ENCODE measurements at places on chromosomes 1 and 21. TPM values are rescaled to one million over a fixed set of nuclear protein-coding genes. Genes with fewer than 3 reads are reported as not detected.

- peaks cover 1% of the 10 kb centered on the region for H3K36me3 ChIP-seq
- H3K4me3 ChIP-seq = no peak overlapping the region
- no peaks in the 10 kb centered on the region for H3K27me3 ChIP-seq
- no peak overlapping the region for H3K27ac ChIP-seq
- peaks cover 34% of the 10 kb centered on the region for H3K4me1 ChIP-seq
Observed at GRCh38 chr1:235933017-235933765, 66.5 kb upstream of the LYST start.

DNA sequence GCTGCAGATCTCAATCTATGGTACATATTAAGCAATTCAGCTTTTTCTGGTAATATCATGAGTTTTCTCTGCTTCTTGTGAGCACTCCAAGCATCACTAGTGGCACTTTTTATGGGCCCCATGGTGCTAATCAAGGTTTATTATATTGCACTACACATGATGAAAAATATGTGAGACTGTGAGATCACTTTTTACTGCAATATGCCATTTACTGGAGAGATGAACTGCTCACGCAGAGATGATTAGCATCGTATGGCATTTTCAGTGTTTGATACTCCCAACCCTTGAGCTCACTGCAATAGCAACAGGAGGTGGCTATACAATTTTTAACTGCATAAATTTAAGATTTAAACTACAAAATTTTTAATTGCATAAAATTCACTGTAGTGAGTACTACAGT lies 8.7 kb upstream of the KCNK1 start:
- DNase-seq = no peak
- no peak overlapping the region for H3K27ac ChIP-seq
- no peaks in the 10 kb centered on the region for H3K4me1 ChIP-seq
- H3K4me3 ChIP-seq = no peak overlapping the region
- peaks cover 24% of the 10 kb centered on the region for H3K27me3 ChIP-seq

GRCh38 chr1:36766481-36766880 lies 267.8 kb downstream of the GRIK3 start:
- no peaks in the 10 kb centered on the region for H3K36me3 ChIP-seq
- peaks cover 18% of the 10 kb centered on the region for H3K27me3 ChIP-seq
- no peak overlapping the region for H3K27ac ChIP-seq

DNA sequence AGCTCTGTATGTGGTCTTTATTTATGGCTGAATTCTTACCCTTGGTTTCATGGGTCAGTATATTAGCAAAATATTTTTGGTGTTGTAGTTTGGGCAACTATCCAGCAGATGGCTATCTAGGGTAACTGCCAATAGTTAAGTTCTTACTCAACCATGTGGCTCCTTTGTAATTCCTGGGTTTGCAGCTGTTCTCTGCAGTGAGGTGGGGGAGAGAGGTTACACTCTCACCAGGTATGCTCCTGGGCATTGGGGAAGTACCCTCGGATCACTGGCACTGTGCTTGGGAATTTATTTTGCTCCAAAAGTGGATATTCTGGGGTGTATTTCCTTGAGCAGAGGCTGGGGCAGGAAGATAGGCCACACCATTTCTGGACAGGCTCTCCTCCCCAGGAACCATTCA lies 436.7 kb upstream of the TMPRSS15 start:
- no peaks in the 10 kb centered on the region for H3K27me3 ChIP-seq
- H3K36me3 ChIP-seq = no peaks in the 10 kb centered on the region
- H3K4me3 ChIP-seq = no peak overlapping the region
- no peak for DNase-seq
- no peaks in the 10 kb centered on the region for H3K4me1 ChIP-seq
- no peak overlapping the region for H3K27ac ChIP-seq

GRCh38 chr1:177424744-177425143 lies 254.0 kb downstream of the BRINP2 start:
- no peaks in the 10 kb centered on the region for H3K36me3 ChIP-seq
- H3K4me1 ChIP-seq = no peaks in the 10 kb centered on the region
- H3K4me3 ChIP-seq = no peak overlapping the region
- no peak for DNase-seq
- H3K27me3 ChIP-seq = no peaks in the 10 kb centered on the region

DNA sequence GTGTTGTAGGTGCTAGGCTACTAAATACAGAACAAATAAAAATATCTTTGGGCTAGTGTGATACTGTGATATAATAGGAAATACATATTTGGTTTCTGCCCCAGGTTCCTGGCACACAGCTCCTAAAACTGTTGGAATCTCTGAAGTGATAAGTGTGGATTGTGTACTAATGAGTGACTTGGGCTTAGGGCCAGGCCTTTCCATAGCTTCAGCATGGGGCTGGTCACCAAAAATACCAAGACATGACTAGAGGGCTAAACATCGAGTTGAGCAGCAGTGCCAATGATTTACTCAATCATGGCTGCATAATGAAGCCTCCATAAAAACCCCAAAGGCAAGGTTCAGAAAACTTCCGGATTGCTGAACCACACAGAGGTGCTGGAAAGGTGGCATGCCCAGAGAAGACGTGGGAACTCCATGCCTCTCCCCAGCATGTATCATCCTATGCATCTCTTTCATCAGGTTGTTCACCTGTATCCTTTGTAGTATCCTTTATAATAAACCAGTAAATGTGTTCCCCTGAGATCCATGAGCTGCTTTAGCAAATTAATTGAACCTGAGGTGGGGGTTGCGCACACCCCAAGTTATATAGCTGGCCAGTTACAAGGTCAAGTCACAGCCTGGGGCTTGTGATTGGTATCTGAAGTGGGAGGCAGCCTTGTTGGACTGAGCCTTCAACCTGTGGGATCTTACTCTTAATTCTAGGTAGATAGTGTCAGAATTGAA lies 51.6 kb downstream of the ZMYM4 start:
- no peaks in the 10 kb centered on the region for H3K27me3 ChIP-seq
- no peak for DNase-seq
- H3K4me3 ChIP-seq = no peak overlapping the region
- no peak overlapping the region for H3K27ac ChIP-seq
- H3K36me3 ChIP-seq = peaks cover 23% of the 10 kb centered on the region

GRCh38 chr1:237873487-237874211 lies 17.1 kb downstream of the ZP4 start:
- DNase-seq = no peak
- H3K4me3 ChIP-seq = no peak overlapping the region
- H3K4me1 ChIP-seq = no peaks in the 10 kb centered on the region
- no peaks in the 10 kb centered on the region for H3K36me3 ChIP-seq
- no peak overlapping the region for H3K27ac ChIP-seq

- no peak overlapping the region for H3K27ac ChIP-seq
- no peak for DNase-seq
- H3K4me1 ChIP-seq = peaks cover 6% of the 10 kb centered on the region
- no peak overlapping the region for H3K4me3 ChIP-seq
- H3K36me3 ChIP-seq = no peaks in the 10 kb centered on the region
Observed at GRCh38 chr1:28123461-28123961, 35.1 kb upstream of the EYA3 start.

- peaks cover 19% of the 10 kb centered on the region for H3K36me3 ChIP-seq
- DNase-seq = no peak
- peak overlapping the region; percentile 87 for H3K4me3 ChIP-seq
- peak overlapping the region; percentile 87 for H3K27ac ChIP-seq
- H3K27me3 ChIP-seq = no peaks in the 10 kb centered on the region
Observed at GRCh38 chr1:23742670-23743286, 493 bp upstream of the ELOA start.

DNA sequence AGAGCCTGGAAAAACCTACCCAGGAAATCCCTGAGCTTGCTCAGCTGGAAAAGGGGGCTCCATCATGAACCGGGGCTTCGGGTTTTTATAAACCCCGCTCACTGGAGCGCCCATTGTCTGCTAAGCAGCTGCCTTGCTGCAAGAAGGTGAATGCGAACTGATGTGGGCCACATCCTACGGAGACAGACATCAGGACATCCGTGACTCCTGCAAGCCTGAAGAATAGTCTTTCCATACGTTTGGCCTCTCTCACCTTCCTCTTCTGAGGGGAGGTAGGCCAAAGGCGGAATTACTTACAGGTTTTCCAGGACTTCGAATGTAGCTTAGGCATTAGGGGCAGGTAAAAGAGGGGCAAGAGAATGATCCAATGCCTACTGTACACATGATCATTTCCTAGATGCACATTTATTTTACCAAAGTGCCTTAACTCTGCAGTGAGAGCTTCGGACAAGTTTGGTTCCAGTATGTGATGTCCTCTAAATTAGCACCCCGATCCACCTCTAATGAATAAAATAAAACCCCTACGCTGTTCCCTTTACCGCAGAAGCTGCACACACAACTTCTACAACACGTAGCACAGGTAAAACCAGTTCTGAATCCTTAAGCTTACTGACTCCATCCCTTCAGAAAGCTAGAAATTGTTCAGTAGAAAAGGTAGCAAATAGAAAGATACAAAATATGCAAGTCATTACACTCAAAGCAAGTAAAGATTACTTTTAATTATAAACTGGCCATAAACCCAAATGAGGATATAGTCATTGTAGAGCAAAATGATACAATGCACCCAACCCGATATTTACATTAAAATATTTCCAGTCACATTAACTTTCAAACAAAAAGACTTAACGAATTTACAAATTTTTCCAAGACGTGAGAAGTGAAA lies 866 bp upstream of the SORT1 start:
- peaks cover 2% of the 10 kb centered on the region for H3K36me3 ChIP-seq
- peaks cover 34% of the 10 kb centered on the region for H3K27me3 ChIP-seq
- no peak for DNase-seq
- H3K27ac ChIP-seq = no peak overlapping the region

DNA sequence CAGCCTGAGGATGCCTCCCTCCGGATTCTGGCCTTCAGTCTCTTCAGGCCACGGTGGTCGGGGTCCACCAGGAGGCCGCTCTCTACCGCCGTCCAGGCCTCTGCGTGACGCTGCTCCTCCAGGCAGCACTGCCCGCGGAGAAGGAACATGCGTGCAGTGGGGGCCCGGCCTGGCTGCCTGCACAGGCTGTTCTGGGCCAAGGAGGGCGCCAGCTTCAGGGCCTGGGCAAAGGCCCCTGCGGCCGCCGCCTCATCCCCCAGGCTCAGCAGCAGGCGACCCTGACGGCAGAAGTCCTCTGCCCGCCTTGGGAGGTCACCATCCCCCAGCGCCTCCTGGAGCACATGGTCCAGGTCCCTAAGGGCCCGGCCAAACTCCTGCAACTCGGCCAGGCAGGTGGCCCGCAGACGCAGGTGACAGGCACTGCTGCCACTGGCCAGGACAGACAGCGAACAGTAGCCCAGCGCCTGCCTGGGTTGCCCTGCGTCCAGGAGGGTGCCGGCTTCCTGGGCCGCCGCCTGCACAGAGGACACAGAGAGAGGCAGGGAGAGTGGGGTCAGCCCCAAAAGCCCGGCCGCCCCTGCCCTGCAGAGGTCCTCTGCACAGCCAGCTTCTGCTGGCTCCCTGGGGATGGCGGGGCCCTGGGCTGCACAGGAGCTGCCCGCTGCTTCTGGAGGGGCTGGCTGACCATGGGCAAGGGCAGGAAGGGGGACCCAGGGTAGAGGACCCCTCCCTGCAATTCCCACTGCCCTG lies 8.7 kb upstream of the MMEL1 start:
- DNase-seq = no peak
- peak overlapping the region; percentile 86 for H3K4me3 ChIP-seq

GRCh38 chr1:3323021-3323795 lies 131.3 kb upstream of the ARHGEF16 start:
- H3K4me1 ChIP-seq = peaks cover 2% of the 10 kb centered on the region
- no peak overlapping the region for H3K4me3 ChIP-seq
- no peak overlapping the region for H3K27ac ChIP-seq
- DNase-seq = no peak
- no peaks in the 10 kb centered on the region for H3K36me3 ChIP-seq

- H3K4me1 ChIP-seq = peaks cover 29% of the 10 kb centered on the region
- peak overlapping the region; percentile 77 for H3K4me3 ChIP-seq
- peaks cover 78% of the 10 kb centered on the region for H3K27me3 ChIP-seq
- H3K36me3 ChIP-seq = no peaks in the 10 kb centered on the region
Observed at GRCh38 chr1:98045767-98046641, 125.2 kb upstream of the DPYD start.

- peaks cover 19% of the 10 kb centered on the region for H3K4me1 ChIP-seq
- DNase-seq = no peak
- H3K27ac ChIP-seq = peak overlapping the region; percentile 50
Observed at GRCh38 chr1:181160998-181161870, 72.7 kb downstream of the IER5 start.

GRCh38 chr1:61323681-61324328 lies 241.4 kb downstream of the NFIA start:
- H3K4me1 ChIP-seq = peaks cover 23% of the 10 kb centered on the region
- peaks cover 3% of the 10 kb centered on the region for H3K27me3 ChIP-seq
- H3K36me3 ChIP-seq = no peaks in the 10 kb centered on the region
- no peak overlapping the region for H3K4me3 ChIP-seq

- no peaks in the 10 kb centered on the region for H3K36me3 ChIP-seq
- peaks cover 8% of the 10 kb centered on the region for H3K27me3 ChIP-seq
- H3K27ac ChIP-seq = no peak overlapping the region
- no peak overlapping the region for H3K4me3 ChIP-seq
- H3K4me1 ChIP-seq = no peaks in the 10 kb centered on the region
Observed at GRCh38 chr1:163436140-163436812, 114.5 kb downstream of the NUF2 start.

DNA sequence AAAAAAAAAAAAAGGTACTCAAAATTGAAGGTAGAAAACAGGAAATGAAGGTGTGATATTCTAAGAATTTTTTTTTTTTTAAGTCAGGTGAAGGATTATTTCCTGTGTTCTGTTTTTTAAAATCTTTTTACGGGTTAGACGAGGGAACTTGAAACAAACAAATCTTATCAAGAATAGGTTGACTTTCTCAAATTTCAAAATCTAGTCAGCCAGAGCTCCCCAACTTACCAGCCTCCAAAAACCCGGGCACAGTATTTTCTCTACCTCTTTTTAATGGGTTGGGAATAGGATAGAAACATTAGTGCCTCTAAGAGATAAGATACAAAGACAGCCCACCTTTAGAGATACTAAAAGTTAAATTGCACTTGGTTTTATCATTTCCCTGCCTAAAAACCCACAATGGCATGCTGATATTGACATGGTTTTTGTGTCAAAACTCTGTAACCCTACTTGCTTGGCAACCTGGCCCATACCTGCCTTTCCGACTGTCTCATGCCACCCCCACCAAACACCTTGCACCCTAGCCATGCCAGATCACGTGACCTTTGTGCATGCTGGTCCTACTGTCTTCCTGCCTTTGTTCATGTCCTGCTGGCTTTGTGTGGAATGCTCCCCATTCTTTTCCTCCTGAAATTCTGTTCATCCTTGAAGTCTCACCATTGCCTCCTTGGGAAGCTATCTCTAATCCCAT lies 4.2 kb downstream of the RCAN3 start:
- H3K36me3 ChIP-seq = peaks cover 58% of the 10 kb centered on the region
- peak overlapping the region; percentile 71 for H3K4me3 ChIP-seq
- peak overlapping the region; percentile 92 for H3K27ac ChIP-seq
- peaks cover 66% of the 10 kb centered on the region for H3K4me1 ChIP-seq
- no peaks in the 10 kb centered on the region for H3K27me3 ChIP-seq
- DNase-seq = no peak

- DNase-seq = no peak
- H3K4me3 ChIP-seq = no peak overlapping the region
- no peak overlapping the region for H3K27ac ChIP-seq
- H3K4me1 ChIP-seq = peaks cover 2% of the 10 kb centered on the region
- H3K27me3 ChIP-seq = peaks cover 5% of the 10 kb centered on the region
Observed at GRCh38 chr21:29287383-29287782, 11.3 kb upstream of the BACH1 start.

CIART gene
- 5.2 TPM for total RNA-seq

KRTAP13-2 gene
- total RNA-seq = not detected

PPIAL4G gene
- total RNA-seq = not detected

GUCA2A gene
- total RNA-seq = not detected

MFAP2 gene
- total RNA-seq = not detected

RNU1-2 gene
- 961 TPM for total RNA-seq

Data from activated naive CD8-positive, alpha-beta T cell treated with anti-CD3 and anti-CD28 coated beads for 36 hours (primary cell).